Right hindlimb (tissue), 1 donor: ENCODE measurements at places on chromosomes 3 and 15.

GRCh38 chr3:59052803-59053411, 3.1 kb upstream of the CFAP20DC start:
- DNase-seq, result no peak

- DNase-seq, result no peak
Measured at GRCh38 chr15:39145854-39146625, 434.8 kb upstream of the THBS1 start.

GRCh38 chr3:28590860-28591259, 242.2 kb upstream of the AZI2 start:
- DNase-seq, result no peak

DNA sequence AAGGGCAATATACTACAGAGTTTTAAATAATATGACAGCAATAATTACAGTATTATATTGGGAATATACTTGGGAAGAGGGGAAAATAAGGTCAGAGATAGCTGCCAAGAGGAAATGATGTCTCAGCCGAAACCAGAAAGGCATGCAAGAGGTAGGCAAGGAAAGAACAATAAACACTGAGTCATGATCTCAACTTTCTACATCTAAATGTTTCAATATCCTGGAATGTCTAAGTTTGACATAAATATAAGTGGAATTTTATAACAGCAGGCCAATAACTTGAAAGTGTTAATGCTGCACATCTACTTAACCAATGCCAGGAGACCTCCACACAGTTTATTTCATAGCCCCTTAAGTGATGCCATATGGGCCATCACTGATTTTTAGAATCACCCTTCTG, 99.8 kb upstream of the CPNE4 start:
- DNase-seq, result no peak

DNA sequence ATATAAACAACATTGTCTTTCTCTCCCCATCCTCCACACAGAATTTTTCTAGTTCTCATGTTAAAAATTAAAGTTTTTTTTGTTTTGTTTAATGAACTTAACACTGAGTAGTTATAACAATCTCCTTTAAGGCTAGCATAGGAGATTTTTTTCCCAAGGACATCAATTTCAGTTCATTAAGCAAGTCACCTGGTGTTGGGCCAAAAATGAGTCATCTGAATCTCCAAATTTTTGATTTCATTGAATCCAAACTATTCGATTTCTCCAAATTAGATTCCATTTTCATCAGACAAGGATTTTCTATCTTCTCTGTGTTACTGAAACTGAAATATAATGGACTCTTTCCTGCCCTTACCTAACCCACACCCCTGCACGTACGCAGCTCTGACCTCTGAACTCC, 631.4 kb upstream of the MDFIC2 start:
- DNase-seq, result no peak

DNA sequence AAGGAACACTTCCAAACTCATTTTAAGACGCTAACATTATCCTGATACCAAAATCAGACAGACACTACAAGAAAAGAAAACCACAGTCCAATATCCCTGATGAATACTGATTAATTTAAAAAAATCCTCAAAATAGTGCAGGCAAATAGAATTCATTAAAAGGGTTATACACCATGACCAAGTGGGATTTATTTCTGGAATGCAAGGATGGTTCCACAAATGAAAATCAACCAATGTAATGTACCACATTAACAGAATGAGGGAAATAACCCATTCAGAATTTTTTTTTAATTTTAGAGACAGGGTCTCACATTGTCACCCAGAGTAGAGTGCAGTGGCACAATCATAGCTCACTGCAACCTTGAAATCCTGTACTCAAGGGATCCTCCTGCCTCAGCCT, 17.3 kb upstream of the AP4E1 start:
- no peak for DNase-seq

GRCh38 chr3:187662848-187663409, 7.3 kb downstream of the SST start:
- DNase-seq, result no peak

- no peak for DNase-seq
Measured at GRCh38 chr3:13111173-13111872, 38.1 kb upstream of the IQSEC1 start.

GRCh38 chr3:49313896-49314688, 25.8 kb downstream of the USP4 start:
- DNase-seq, result no peak

- DNase-seq, result no peak
Measured at GRCh38 chr15:63968700-63969099, 77.6 kb downstream of the DAPK2 start.

- DNase-seq, result no peak
Measured at GRCh38 chr15:88725305-88726210, 77.7 kb upstream of the ACAN start.

GRCh38 chr3:105653868-105654267, 214.9 kb downstream of the CBLB start:
- no peak for DNase-seq

- no peak for DNase-seq
Measured at GRCh38 chr3:133364704-133365103, 35.2 kb upstream of the BFSP2 start.

GRCh38 chr3:194278186-194278845, 72.8 kb downstream of the CPN2 start:
- DNase-seq, result peak; percentile 20

- DNase-seq, result no peak
Measured at GRCh38 chr15:98794211-98794610, 145.9 kb downstream of the IGF1R start.
